ENCODE measurements at places on chromosomes 6 and 20.

GRCh38 chr6:40587240-40588069 is at the start of gene LRFN2:
Gene LRFN2 (minus strand): TSS chr6:40587364.
- peak; percentile 98 for ATAC-seq

- no peak for ATAC-seq
Observed at GRCh38 chr6:118704915-118705314, 53.5 kb upstream of the CEP85L start.

DNA sequence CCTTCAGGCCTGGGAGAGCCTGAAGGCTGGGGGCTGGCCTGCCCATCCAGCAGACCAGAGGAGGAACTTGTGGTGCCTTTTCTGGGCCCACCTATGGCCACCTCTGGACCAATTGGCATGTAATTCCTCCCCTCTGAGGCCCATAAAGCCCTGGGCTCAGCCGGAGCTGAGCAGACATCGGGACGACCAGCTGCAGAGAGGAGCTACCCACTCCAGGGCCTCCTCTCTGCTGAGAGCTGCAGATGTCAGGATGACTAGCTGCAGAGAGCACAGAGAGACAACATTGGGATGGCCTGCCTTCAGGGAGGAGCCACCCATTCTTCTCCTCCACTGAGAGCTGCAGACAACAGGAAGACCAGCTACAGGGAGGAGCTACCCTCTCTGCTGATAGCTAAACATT is 370.1 kb downstream of the CD83 start:
- no peak for ATAC-seq

DNA sequence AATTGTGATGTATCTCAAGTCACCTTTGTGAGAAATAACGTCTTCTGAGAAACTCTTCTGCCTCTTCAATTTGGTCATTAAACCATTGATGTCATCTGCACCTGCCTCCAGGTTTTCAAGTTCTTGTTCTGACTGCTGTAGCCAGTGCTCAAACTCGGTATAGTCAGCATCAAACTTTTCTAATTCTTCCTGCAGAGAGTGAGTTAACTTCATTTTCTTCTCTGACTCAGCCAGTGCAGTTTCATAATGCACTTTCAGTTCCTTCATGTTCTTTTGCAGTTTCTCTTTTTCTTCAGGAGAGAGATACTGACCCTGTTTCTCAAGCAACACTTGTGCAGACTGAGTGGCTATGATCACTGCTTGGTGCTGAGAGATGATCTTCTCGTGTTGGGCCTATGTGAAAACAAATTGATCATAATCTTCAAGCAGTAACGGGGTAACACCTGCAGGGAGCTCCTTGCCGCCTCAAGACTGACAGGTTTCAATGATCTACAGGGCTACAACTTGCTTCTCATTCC is 48.8 kb downstream of the DST start:
- ATAC-seq = peak; percentile 18

DNA sequence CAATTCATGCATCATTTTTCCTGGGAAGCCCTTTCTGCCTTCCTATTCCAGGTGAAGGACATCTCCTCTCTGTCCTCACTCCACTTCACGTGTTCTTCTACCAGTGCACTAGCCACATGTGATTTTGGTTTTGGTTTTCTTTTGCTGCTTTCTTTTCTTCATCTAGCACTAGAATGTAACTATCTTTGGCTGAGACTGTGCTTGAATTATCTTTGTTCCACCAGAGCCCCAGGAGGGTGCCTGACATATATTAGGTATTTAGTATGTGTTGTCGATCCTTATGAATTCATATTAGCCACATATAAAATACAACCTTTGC is 79.9 kb downstream of the VGLL2 start:
- ATAC-seq = no peak

GRCh38 chr6:23752414-23752813 is 373.6 kb upstream of the NRSN1 start:
- ATAC-seq = no peak

DNA sequence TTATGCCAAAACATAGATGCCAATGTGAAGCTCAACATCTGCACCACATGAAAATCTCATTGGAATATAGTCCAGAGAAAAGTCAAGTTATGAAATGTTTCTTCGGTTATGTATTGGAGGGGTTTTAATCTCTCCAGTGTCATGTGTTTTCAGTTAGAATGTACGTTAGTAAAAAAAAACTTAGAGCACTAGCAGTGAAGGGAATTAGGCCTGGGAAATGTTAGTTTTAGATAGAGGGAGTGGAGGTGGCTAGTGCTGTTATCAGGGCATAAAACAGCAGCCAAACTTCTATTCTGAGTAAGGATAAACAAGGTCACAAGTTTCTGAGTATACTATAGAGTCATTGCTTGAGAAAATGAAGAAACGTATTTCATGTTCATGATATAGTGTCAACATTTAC is 42.9 kb downstream of the HDGFL1 start:
- ATAC-seq = peak; percentile 78

GRCh38 chr6:161226009-161226964 is 47.6 kb downstream of the AGPAT4 start:
- no peak for ATAC-seq

GRCh38 chr20:43755390-43755789 is 28.6 kb upstream of the GTSF1L start:
- peak; percentile 69 for ATAC-seq

DNA sequence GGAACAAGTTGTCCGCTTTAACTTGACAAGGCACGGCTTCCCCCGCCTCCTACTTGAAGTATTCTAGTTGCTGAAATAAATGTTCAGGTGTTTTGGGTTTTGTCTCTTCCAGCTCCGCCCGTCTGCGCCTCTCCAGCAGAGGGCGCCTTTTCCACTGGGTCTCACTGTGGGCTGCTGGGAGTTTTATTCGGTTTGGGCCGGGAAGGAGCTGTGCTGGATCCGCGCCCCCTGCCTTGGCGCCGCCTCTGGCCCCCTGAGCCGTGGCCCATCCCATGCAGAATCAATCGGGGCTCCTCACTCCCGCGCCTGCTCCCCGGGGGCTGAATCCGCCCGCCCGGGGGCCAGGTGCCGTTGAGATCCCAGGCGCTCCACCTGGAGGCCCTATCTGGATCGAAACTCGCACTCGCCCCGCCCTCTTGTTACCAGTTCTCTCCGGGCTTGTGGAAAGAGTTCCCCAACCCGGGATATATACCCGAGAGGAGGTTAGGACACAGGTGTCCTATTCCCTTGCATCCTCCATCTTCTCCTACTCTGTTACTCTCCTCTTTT is 51.0 kb upstream of the TCF21 start:
- peak; percentile 96 for ATAC-seq

GRCh38 chr6:150491131-150491810 is 108.4 kb upstream of the PLEKHG1 start:
- ATAC-seq = no peak

- no peak for ATAC-seq
Observed at GRCh38 chr6:162055365-162055764, 672.2 kb downstream of the PRKN start.

GRCh38 chr6:145044641-145045246 is 690.6 kb downstream of the EPM2A start:
- ATAC-seq = peak; percentile 94

DNA sequence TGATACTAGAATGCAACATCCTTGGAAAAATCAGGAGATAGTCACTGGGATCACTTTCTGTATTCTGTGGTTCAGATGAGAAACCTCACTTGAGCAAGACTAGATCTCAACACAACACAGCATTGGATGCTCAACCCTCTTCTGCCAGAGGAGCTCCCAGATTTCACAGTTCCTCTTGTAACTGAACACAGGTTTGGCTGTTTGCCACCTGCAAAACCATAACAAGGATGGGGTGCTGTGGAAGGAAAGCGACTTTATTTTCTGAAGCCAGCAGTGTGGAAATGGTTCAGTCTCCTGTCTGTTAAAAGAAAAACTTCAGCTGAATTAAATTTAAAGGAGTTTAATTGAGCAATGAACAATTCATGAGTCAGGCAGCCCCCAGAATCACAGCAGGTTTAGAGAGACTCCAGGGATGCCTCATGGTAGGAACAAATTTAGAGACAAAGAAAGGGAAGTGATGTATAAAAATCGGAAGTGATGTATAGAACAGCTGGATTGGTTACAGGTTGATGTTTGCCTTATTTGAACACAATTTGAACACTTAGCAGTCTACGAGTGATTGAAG is 149.9 kb upstream of the UST start:
- no peak for ATAC-seq

- peak; percentile 51 for ATAC-seq
Observed at GRCh38 chr6:8084586-8084985, 17.8 kb downstream of the EEF1E1 start.

DNA sequence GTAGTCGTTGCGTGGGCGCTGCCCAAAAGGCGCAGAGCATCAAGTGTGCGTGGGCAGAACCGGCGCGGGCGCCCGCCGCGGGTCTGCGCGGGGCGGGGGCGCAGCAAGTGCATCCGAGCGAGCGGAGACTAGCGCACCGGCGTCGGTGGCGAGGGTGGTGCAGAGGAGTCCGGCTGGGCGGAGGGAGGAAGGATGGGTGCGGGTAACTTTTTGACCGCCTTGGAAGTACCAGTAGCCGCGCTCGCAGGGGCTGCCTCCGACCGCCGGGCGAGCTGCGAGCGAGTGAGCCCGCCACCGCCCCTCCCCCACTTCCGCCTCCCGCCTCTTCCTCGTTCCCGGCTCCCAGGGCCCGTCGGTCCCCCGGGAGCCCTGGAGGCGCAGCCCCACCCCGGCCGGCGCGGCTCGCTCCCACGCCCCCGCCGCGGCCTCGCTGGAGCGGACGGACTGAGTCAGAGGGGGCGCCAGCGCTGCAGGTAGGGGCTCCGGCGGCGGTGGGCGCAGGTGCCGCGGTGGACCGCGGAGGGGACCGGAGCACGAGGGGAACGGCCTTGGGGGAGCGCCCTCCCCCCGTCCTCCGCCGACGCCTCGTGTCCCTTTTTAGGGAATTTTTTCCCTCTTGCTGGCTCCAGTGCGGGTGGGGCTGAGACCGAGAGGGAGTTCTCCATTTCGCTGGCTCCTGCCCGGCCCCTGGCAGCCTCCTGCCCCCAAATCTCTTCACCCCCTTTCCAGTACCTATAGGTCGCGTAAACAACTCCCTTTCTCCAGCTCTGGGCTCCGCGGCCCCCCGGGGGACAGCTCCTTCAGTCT is 1.6 kb upstream of the DBNDD2 start:
- ATAC-seq = peak; percentile 64

DNA sequence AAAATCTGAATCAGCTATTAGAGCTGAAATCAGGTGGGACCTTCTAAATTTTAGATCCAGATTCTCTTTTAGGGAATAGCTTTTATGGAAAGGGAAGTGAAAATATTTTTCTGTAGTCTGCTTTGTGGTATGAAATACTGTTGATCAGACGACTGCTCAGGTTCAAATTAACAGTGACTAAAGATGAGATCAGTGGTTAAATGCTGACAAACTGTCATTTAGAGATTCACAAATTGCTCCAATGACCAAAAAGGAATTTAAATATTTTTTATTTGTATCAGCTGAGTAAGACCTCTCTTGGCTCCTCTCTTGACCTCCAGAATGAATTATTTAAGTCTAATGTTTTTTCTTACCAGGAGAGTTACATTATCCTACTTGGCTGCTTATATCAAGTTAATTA is 77.3 kb downstream of the KCNQ5 start:
- ATAC-seq = peak; percentile 44

GRCh38 chr20:32670773-32671455 is 2.8 kb downstream of the C20orf203 start:
- ATAC-seq = no peak

GRCh38 chr20:8562356-8562755 is 430.3 kb downstream of the PLCB1 start:
- ATAC-seq = no peak

DNA sequence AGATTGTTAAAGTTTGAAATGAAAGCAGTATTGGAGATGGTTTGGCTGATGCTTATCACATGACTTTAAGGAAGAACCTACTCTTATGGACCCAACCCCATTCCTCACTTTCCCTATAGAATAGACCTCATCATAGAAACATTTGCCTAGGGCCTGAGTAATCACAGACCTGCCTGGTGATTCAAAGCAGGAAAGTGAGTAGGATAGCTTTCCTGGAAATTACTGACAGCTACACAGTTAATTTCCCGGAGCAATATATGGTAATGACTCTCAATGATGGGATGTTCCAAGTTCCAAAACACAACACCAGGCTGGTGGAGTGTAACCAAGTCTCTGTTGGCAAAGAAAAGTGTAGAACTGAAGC is 233.8 kb downstream of the SIM1 start:
- no peak for ATAC-seq

GRCh38 chr20:51237278-51237677 is 214.4 kb upstream of the KCNG1 start:
- no peak for ATAC-seq
